ENCODE measurements at places on chromosomes 2 and 18.

GRCh38 chr18:48736321-48737260, 197.8 kb downstream of the CTIF start:
- DNase-seq = no peak

DNA sequence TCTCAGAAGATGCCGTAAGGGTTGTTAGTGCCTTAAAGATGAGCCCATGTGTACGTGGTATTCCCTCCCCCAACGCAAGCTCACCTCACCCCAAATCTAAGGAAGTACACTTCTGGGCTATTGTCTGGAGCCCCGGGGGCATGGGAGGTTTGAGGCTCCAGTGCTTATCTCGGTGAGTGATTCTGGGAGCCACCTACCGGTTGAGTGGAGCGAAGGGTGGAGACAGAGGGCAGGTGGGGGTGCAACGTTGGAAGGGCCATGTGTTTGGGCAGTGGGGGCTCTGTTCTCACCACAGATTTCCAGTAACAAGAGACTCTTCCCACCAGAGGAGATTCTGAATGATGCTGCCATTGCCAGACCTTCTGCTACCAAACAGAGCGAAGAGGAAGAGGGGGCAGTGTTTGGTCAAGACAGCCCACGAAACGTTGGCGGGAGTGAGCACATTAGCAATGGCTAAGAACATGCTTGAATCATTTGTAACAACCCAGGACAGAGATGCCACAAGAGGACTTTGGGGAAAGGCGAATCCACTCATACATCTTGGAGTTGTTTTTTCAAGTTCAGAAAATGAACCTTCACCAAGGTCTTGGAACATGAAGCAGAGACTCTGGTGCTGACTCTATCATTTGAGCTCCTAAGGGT, 38.7 kb downstream of the TWIST2 start:
- DNase-seq = no peak

GRCh38 chr2:39621596-39621995, 44.1 kb upstream of the TMEM178A start:
- DNase-seq = no peak

DNA sequence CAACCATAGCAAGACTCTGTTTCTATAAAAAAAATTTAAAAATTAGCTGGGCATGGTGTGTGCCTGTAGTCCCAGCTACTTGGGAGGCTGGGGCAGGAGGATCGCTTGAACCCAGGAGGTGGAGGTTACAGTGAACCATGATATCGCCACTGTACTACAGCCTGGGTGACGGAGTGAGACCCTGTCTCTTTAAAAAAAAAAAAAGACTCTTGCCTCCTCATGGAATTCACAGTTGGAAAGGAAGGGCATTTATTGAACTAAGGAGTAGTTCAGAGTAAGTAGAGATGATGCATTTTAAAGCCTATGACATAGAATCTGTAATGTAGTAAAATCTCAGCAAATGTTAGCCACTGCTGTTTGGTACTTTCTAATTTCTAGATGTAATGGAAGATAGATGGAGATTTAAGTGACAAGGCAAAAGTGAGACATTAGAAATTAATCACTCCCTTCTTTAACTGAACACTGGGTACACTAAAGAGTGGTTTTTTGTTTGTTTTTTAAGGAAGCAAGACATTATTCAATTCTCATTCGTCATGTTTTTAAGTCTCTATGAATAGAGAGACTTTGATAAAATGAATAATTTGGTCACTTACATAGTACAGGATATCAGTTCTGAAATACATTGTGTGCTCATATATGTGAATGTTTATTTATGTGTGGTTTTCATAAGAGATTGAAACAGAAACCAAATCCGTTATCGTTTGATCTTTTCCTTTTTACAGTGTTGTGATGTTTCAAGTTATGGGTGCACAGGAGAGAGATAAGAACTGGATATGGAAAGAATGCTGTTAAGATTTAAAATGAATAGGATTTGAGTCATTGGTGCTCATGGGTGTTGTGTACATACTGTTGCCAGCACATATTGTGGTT, 186.1 kb upstream of the STON1 start:
- no peak for DNase-seq

- no peak for DNase-seq
Measured at GRCh38 chr2:205869439-205869838, 187.1 kb downstream of the NRP2 start.

- no peak for DNase-seq
Measured at GRCh38 chr18:49340446-49340845, 120.0 kb downstream of the DYM start.

- DNase-seq = no peak
Measured at GRCh38 chr2:138922973-138923563, 142.9 kb upstream of the NXPH2 start.

- no peak for DNase-seq
Measured at GRCh38 chr18:59940068-59940467, 40.3 kb downstream of the PMAIP1 start.

GRCh38 chr2:136162438-136162837, 44.5 kb upstream of the CXCR4 start:
- DNase-seq = no peak

DNA sequence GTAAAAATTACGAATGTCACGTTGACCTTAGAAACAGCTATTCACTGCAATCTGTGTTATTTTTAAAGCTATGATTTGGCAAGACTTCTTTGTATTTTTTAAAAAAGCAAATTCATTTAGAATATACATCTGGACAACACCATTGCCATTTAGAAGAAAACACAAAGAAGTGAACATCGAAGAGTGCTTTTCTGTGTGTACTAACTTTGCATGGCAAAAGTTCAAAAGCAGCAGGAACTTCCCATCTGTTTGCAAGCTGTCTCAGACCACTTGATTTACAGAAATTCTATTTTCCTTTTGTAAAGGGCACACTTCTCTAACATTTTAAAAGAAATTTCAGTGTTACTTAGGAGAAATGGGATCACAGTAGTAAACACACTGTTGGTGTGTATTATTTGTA, 145.9 kb downstream of the CALCRL start:
- DNase-seq = no peak

- no peak for DNase-seq
Measured at GRCh38 chr2:96369186-96369585, 33.6 kb downstream of the NCAPH start.

DNA sequence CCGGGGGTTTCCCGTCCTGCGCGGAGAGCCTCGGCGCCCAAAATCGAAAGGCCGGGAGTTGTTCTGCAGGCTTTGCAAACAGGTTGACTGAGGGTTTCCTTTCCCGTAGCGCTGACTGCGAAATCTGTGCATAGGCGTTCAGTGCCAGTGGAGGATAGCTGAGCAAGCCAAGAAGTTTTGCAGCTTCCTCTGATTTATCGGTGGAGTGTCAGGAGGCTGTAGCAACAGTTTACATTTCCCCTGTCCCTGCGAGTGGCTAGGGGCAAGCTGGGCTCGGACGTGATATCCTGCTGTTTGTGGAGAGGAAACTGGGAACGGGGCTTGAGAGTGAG, 694 bp downstream of the THSD7B start:
- DNase-seq = no peak

- no peak for DNase-seq
Measured at GRCh38 chr18:3923750-3924149, 473.8 kb downstream of the TGIF1 start.

GRCh38 chr2:96241900-96242611, 23.7 kb downstream of the TMEM127 start:
- DNase-seq = no peak

- no peak for DNase-seq
Measured at GRCh38 chr2:109144271-109144670, 15.3 kb downstream of the SH3RF3 start.

GRCh38 chr2:119826370-119826961, 66.7 kb downstream of the PTPN4 start:
- peak; percentile 49 for DNase-seq

DNA sequence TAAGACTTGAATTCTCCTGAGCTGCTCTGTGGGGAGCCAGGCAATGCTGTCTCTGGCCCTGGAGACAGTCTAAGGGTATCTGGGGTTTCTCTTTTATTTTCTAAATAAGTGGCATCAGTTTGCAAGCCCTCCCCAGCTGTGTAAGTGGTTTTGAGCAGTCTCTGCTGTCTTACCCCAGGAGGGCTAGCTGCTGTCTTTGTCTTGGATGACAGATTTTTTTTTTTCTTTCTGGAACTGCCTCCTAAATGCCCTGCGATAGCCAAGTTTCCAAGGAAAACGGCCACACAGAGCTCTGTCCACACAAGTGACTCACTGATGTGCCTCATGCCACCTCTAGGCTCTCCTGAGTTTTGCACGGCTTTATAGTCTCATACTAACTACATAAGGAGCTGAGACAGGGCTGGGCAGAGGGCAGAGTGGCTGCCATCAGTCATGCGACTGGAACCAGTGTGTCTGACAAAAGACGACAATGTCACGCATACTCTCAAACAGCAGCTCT, 37.2 kb upstream of the THOC1 start:
- DNase-seq = no peak

DNA sequence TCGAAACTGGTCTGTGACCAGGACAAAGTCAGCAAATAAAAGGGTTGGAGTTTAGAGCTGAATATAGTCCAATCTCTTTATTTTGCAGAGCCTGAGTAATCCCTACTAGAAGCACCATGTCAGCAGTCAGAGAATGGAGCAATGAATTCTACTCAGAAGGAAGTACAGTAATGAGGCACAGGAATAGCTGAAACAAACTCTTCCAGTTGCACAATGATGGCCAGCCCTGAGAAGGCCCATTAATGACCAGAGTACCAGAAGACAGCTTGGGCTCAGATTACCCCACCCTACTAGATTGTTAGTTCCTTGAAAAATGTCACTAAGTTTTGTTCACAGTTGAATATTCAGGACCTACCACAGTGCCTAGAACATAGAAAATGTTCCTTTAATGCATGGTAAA, 40.3 kb upstream of the SCG2 start:
- no peak for DNase-seq

DNA sequence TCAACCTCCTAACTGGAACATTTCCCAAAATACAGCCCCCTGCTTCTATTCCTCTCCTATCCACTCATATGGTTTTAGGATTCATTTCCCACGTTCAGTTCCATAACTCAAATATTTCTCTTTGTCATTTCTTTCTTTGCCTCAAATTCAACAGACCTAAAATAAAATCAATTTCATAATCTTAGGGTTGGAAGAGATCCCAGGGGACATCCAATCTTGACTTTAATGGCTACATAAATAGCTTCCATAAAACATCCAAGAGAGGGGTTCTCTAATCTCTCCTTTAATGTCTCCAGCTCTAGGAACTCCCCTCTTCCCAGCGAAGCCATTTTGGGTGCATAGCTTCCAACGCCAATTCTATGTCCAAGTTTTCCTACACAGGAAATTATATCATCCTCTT, 33.8 kb downstream of the RBKS start:
- no peak for DNase-seq

DNA sequence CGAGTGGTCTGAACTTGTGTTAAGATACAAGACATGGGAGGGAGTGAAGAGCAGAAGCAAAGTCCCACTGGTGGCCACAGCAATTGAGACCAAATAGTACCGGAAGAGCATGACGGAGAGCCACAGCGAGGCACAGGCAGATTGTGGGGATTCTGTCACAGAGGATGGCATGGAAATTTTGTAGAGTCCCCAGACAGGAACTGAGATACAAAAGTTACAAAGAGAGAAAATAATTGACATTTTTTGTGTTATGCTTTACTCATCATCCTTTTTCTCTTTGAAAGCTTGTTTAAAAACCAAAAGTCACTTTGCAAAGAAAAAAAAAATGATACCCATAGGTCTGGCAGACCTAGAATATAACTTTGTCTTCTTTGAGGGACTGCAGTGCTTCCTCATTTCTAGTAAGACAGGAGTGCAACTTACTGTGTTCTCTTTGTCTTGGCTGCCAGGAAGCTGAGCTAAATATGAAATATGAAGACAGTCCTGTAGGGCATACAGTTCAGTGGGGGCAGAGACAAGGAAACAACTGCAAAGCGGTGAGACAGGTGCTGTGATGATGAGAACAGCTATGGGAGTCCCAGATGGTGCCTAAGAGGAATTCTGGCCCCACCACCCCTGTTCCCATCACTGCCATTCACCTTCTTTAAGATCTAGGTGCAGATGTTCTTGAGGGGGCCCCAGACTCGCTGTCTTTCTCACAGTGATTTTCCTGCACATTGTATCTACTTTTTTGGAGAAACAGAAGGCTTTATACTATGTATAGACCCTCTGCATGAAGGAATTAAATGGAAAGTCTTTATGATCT, 5.2 kb downstream of the ARHGAP25 start:
- DNase-seq = no peak

DNA sequence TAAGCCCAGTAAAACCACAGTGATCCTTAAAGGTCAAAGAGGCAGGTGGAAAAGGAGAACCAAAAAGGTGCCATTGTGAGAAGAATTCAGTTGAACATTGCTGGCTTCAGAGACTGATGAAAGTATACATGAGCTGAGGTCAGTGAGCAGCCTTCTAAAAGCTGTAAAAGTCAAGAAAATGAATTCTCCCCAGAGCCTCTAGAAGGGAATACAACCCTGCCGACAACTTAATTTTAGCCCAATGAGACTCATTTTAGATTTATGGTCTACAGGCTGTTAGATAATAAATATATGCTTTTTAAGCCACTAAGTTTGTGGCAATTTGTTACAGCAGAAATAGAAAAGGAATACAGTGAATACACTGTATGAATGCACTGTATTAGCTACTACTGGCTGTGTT, 911.4 kb downstream of the TRIB2 start:
- DNase-seq = no peak

GRCh38 chr2:9908639-9909038, 42.9 kb upstream of the GRHL1 start:
- DNase-seq = no peak

DNA sequence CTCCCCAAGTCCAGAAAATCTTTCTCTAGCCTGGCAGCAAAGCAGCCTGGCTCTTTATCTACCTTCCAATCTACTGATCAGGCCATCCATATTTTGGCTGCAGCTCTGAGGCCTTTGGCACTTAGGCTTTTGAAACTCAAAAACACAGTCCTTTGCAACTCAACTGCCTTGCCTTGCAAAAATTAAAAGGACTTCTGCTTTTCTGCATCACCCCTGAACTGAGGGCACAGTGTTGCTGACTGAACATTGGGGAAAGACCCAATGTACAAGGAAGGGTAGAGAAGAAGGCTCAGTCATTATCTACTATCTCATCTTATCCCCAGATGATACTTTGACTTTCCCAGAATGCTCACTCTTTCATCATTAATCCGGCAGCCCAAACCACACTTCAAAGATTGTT, 625.5 kb downstream of the ARHGAP15 start:
- no peak for DNase-seq

DNA sequence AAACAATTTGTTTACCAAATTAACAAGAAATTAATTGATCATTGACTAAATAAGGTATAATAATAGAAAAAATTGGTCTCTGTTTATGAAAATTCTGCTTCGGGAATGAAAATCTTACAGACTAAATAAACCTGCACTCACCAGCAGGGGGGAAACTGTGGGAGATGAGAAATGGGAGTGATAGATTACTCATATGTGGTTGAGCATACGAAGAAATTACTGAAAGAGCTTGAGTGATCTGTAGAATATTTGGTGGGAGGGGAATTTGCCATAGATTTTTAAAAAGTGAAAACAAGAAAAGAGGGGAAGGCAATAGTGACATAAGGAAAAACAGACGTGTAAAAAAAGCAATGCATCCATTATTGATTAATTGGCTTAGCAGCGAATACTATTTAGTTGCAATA, 2.2 kb downstream of the HMSD start:
- no peak for DNase-seq

GRCh38 chr2:207239754-207240494, 74.2 kb upstream of the KLF7 start:
- DNase-seq = no peak

GRCh38 chr2:44801841-44802776, 139.4 kb upstream of the SIX3 start:
- DNase-seq = no peak

All from D341Med (cell line).